ENCODE measurements at places on chromosomes 12 and 14.
A peak's percentile ranks its signal among the peaks of the same experiment; 100 is the strongest.

- no peak for DNase-seq
Observed at GRCh38 chr12:103909811-103910210, 20.4 kb upstream of the HSP90B1 start.

DNA sequence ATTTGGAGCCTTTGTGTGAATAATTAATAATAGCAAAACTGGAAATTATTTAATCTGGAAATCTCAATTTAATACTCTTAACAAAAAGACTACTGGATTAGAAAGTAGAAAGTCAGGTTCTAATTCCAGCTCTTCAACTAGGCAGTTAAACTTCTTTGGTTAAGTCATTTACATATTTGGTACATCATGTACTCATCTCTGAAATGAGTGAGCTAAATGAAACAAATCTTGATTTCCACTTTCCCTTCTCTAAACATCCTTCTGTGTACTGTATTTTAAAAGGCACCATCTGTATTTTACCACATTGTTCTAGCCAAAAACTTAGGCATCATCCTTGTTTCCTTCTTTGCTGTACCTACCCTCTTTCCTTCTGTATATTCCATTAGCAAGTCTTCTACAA lies 26.9 kb downstream of the CRADD start:
- no peak for DNase-seq

DNA sequence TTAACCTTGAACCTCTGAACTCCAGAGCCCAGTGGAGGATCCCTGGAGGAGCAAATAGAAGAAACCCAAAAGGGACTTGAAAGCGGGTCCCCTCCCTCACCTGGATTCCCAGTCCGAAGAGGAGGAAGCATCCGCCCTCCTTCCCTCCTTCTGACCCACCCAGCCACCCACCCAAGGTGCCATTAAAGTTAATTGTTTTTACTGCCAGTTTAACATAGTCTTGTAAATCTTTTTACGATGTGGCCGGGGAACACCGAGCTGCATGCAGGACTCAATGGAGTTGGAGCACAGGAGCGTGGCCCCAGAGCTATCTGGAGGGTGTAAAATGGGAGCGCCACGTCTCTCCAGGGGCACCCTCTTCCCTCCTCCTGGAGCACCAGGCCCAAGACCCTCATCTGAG lies 49.9 kb upstream of the TBX3 start:
- no peak for DNase-seq

- DNase-seq, result no peak
Observed at GRCh38 chr14:96965885-96966595, 168.9 kb downstream of the VRK1 start.

DNA sequence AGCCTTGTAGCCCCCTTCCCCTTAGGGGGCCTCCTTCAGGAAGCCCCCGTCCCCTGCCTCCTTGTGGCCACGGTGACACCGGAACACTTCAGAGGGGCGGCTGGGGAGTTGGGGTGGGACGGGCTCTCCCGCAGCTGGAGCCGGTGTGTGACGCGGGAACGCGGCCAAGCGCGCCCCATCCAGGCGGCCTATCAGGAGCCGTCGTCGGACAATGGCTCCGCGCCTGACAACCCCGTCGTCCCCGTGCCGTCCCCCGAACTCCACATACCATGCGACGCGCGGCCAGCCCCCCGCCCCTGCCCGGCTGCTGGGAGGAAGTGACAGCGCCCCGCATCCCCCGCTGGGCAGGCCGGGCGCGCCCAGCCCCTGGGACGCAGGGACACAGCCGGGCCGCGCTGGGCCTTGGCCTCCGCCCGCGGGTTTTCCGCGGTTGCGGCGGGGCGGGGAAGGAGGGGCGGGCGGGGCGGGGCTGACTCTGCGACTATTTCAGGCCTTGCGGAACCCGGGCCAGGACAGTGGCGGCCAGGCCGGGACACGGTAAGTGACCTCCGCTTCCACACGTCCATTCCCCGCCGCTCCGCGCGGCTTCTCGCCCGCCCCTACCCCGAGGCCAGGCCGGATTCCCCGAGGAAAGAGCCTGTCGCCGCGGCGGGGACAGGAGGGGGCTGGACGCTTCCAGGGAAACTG lies at the start of gene TNFAIP2:
TSS of gene TNFAIP2 (plus strand) at position 515 of the 687 bp plus-strand sequence. CDS start 2,997 bp downstream, outside the sequence.
- DNase-seq, result no peak

DNA sequence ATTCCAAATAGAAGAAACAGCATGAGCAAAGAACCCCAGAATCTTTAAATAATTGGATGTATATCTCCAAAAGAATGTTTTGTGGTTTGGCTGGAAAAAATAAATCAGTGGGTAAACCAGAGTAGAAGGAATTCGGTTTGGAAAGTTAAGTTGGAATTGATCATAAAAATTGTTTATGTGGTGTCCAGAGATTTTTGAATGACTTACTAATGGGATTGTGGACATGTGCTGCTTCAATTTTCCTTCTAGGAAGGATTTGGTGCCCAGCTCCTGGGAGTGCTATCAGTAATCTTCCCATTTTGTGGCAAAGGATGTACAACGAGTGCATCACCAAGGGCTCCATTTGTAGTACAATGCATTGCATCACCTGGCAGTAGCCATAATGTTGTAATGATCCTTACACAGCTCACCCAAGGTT lies 224.8 kb downstream of the SLC16A7 start:
- DNase-seq, result no peak

GRCh38 chr14:60649875-60650372 lies 647 bp upstream of the SIX1 start:
- no peak for DNase-seq

DNA sequence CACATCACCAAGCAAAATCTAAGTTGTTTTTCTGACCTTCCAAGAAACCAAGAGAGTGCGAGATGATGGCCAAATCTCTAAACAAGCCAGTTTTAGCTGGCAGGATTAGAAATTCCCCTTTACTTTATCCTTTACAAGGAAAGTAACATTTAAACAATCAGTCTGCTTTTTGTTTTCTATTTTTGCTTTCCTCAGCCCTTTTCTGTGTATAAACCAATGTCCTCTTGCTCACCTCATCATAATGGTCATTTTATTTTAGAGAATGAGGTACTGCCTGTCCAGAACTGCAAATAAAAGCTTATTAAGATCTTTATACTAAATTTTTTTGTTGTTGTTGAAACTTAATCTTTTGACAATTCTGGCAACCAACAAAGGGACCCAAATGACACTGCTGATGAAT lies 442.4 kb upstream of the GARIN6 start:
- DNase-seq, result no peak

DNA sequence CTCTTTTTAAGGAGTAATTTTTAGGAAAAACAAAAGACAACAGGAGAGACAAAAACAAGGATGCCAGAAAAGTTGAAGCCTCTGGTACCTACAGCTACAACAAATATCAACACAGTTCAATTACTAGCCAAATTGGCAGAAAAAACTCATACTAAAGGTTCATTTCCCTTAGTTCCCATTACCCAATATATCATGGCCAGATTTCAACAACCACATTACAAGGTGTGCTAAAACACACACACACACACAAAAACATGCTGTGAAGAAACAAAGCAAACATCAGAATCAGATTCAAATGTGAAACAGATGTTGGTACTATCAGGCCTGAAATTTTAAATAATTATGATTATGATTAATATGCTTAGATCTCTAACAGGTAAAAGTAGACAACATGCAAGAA lies 272.7 kb upstream of the CLEC14A start:
- no peak for DNase-seq

DNA sequence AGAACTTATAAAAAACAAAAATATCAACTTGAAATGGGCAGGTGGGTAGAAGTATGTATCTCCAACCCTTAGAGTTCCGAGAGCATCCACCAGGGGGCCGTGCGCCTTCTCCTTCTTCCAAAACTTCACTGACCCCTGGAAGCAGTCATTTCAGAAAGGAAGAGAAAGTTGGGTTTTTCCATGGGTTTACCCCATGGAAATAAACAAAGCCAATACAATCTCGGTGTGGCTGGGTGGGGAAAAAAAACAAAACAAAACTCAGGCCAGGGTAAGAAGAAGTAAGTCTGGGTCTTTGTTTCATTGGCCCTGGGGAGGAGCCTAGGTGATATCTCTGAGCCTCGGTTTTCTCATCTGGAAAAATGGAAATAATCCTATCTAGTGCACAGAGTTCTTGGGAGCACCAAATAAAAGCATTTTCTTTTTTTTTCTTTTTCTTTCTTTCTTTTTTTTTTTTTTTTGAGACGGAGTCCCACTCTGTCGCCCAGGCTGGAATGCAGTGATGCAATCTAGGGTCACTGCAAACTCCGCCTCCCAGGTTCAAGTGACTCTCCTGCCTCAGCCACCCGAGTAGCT lies 33.6 kb upstream of the HNF1A start:
- DNase-seq, result peak; percentile 49

DNA sequence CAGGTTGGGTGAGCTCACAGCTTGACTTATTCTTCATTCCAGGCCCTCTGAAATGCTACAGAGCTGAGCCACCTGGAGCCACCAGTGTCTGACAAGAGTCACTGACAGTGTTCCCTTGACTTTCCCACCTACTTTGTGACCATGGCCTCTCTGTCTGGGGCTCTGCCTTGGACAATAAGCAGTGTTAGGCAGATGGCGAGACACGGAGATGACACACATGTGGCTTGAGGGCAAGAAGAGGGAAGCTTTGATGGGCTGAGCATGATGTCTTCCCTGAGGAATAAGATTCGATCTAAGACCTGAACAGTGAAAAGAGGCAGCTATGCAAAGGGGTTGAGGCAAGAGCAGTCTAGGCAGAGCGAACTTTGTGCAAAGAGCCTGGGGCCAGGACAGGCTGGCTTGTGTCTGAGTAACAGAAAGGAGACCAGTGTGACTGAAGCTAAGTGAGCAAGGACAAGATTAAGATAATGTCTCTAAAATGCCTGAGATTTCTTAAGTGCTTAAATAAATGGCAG lies 105.5 kb downstream of the NUAK1 start:
- DNase-seq, result no peak

- DNase-seq, result no peak
Observed at GRCh38 chr14:59389936-59390335, 75.2 kb downstream of the GPR135 start.

DNA sequence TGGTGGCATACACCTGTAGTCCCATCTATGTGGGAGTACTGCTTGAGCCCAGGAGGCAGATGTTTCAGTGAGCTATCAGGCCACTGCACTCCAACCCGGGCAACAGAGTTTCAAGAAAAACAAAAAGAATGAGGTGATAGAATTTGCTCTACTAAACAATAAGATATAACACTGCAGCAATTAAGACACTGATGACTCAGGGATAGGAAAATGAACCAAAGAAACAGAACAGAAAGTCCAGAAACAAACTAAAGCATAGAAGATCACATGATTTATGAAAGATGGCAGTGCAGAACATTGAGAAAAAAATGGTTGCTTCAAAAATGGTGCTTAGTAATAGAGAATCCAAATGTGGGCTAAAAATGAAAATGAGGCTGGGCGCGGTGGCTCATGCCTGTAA lies 65.2 kb upstream of the AP4S1 start:
- DNase-seq, result no peak

- DNase-seq, result no peak
Observed at GRCh38 chr12:92002673-92003382, 142.8 kb downstream of the BTG1 start.

DNA sequence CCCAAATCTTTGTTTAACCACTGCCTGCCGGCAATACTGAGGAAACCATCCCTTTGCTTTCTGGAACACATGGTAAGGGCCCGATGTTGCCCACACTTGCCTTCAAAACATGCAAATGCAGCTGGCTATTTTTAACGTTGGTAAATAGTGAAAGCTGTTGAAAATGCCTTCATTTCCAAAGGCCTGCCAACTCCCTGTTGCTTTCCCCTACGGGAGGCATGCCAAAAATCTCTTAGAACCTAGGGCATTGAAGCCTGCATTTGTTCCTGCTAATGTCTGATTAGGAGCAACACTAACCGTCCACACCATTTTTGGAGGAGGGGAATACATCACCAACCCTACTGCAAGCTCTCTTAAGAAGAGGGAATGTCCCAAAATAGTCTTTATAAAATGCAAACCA lies 152.6 kb upstream of the NOS1 start:
- no peak for DNase-seq

DNA sequence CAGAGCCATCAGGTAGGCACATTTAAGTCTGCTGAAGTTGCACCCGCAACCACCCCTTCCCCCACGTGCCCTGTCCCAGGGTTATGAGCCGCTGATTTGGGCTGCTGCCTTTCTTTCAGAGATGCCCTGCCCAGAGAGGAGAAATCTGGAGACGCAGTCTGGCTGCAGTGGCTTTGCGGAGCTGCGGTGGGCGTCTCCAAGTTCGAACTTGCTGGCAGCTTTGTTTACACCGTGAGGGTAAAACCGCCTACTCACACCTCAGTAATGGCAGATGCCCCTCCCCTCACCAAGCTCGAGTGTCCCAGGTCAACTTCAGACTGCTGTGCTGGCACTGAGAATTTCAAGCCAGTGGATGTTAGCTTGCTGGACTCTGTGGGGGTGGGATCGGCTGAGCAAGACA lies 14.7 kb downstream of the PTCSC3 start:
- no peak for DNase-seq

DNA sequence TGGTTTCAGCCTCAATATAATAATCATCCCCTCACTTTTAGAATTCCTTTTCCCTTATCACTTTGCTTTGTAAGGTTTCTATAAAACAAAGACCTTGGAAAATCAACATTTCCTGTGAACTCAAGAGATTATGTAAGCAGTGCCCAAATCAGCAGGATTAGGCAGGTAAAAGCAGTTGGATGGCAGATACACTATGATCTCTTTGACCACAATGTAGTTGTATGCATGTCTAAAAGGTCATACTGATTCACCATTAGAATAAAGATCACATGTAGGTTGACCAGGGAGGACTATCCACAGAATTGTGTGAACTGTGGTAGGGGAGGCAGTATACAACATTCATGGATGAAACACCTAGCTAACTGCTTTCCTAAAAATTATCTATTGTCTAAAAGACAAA lies 57.5 kb downstream of the DENND5B start:
- no peak for DNase-seq

- DNase-seq, result no peak
Observed at GRCh38 chr14:59100205-59100604, 88.3 kb upstream of the DAAM1 start.
